Aorta (tissue), 5 donors: ENCODE measurements at places on chromosomes 12 and 14. TPM values are rescaled to one million over a fixed set of nuclear protein-coding genes. Genes with fewer than 3 reads are reported as not detected.
A peak's percentile ranks its signal among the peaks of the same experiment; 100 is the strongest.

- peak; percentile 35 for DNase-seq
These were observed 7.4 kb downstream of the LRP1-AS start for GRCh38 chr12:57139796-57140649.

Gene SETD1B
- 30.9 TPM for total RNA-seq

DNA sequence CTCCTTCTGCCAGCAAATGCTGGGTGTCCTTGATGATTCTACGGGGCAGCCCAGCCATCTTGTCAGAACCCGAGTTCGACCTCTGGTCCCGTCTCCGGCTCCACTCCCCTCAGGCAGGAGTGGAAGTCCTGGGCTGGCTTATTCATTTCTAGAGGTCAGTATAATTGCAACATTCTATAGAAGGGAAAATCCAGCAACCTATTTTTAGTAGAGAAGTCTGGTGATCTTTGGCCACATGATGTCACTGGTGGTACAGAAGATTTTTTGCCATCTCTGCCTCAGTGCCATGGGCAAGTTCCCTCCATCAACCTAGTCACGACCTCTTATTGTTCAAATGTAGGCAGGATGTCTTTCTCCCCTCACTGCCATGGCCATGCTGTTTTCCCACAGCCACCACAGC is 22.4 kb downstream of the OR10G2 start:
- no peak for DNase-seq

DNA sequence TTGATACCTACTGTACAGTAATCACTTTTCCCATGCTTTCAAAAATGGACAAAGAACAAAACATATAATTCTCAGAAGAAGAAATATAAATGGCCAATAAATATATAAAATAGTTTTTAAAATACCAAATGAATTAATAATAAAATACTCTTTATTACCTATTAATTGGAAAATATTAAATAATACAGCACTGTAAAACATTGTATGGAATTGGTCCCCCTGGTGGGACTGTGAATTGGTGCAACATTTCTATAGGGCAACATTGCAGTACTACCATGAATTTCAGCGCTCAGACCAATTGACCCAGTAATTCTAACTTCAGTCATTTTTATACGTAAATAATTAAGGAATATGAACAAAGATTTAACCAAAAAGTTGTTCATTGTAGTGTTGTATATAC is 162.6 kb downstream of the PELI2 start:
- no peak for DNase-seq

- DNase-seq = no peak
These were observed 80.2 kb downstream of the BAZ1A start for GRCh38 chr14:34794941-34795340.

GRCh38 chr14:75312341-75312740 is 33.7 kb downstream of the FOS start:
- DNase-seq = no peak

DNA sequence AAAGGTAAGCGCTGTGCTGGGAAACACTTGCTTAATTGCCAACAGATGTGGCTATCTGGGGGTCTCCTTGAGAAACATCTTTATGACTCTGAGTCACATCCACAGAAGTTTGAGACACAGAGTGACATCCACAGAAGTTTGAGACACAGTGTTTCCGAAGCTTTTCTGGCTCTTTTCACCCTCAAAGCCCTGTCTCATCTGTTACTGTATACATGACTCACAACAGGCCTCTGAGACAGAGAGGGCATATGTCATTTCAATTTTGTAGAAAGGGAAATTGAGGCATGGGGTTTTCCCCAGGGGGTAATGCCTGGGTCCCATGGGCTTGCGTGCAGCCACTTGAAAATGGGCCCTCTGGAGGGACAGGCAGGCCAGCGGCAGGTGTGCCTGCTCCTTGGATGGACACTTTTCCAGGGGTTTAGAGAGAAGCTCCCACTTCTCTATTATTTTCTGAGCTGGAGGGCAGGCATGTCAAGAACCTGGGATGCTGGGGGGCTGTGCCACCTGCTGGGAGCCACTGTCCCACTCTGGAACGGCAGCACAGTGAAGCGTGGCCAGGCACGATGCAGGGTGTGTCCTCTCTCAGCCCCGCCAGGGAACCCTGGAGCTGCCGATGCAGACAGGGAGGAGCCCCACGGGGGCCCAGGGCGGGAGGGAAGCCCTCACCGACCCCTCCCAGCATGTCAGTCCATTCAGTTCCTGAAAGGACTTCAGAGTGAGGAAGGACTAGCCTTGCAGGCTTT is 111.3 kb upstream of the FKBP4 start:
- DNase-seq = peak; percentile 71

GRCh38 chr12:109770104-109770860 is 56.7 kb downstream of the FAM222A start:
- DNase-seq = peak; percentile 34
